ENCODE measurements at places on chromosomes 11 and 22.

DNA sequence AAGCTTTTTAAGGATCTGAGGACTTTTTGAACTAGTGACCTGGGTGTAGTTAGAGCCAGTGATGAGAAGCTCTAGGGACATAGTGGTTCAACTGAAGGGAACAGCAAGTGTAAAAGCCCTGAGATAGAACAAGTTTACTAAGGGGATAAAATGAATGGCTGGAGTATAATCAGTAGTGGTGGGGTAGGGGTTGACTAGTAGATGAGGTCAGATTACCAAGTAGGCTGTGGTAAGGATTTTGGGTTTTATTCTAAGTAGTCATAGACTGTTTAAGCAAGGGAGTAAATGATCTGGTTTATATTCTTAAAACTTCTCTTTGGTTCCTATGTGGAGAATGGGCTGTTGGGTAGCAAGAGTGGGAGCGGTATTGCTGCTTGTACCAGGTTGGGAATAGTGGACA lies 15.3 kb downstream of the TRIM44 start:
- no peak for DNase-seq

GRCh38 chr22:20904008-20904979 lies 12.9 kb upstream of the CRKL start:
- DNase-seq: no peak

GRCh38 chr11:1932105-1932480 lies 12.6 kb downstream of the TNNT3 start:
- no peak for DNase-seq

- no peak for DNase-seq
Observed at GRCh38 chr22:50506611-50507420, 686 bp downstream of the LMF2 start.

- DNase-seq: no peak
Observed at GRCh38 chr11:87141980-87142514, 104.3 kb downstream of the TMEM135 start.

DNA sequence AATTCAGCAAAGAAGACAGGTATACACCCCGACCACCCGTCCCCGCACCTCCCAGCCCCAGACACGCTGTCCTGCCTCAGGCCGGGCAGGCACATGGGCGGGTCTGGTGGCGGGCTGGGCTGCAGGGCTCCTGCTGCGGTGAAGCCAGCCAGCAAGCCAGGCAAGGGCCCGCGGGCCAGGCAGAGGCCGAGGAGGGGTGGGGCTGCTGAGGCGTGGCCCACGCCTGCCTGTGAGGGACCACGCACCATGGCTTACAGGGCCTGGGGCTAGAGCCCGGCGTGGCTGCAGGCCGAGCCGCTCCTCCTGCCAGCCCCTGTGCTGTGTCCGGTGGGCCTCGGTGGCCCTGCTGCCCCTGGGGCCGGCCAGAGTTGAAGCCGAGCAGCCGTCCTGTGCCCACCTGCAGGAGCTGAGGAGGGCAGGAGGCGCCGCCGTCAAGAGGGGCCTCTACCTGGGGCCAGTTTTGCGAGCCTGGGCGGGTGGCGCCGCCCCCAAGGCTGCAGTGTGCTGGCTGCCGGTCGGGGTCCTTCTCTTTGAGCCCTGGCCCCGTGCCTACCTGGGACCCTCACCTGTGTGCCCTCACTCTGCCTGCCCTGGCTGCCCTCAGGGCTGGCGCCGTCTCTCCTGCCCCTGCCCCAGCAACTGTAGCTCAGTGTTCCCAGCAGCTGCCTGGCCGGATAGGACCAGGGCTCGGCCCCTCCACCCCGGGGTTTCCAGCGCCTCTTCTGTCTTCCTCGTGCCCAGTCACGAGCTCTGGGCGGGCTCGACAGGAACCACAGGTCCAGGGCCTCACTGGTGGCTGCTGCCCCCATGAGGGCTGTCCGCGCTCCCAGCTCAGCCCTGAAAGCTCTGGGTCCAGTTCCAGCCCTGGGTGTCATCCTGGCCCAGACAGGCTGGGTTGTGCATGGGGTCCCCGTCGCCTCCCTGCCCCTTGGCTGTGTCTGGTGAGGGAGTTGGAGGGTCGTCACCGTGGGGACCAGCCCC lies 38.4 kb downstream of the MOB2 start:
- no peak for DNase-seq

DNA sequence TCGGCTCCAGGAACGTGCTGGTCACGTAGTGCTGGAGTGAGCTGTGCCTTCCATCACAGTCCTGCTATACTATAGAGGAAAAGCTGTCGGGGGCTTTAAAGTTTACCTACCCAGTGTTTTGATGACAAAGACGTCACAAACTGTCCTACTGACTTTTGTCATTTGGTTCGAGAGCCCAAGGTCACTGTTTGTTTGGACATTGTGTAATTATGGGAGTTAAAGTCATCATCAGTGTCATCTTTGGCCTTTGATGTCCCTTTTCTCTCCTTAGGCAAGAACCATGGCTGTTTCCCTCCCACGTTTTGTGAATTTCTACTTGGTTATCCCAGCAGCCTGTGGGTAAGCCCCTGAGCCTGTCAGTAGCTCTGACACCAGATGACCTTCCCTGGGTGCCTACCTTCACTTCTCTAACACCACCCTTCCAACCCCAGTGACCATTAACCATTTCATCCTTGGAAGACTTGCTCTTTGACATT lies 59.3 kb downstream of the SLC1A2 start:
- no peak for DNase-seq

GRCh38 chr11:74611369-74611861 lies 19.0 kb downstream of the POLD3 start:
- DNase-seq: no peak

DNA sequence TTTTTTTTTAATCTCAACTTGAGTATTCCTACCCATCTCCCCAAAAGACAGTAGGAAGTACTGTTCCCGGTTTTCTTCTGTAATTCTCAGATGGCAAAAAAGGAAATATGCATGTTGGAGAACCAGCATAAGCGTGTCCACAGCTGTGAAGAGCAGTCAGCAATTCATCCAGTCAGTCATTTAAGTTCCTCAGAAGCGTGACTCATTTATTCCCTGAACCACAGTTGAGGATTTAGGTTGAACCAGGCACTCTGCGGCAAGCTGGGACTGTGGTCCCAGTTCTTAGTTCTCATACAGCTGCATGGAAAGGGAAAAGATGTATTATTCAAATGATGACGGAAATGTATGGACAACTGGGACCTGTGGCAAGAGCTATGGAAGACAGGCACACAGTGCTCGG lies 61.0 kb upstream of the MYO18B start:
- DNase-seq: no peak

- DNase-seq: no peak
Observed at GRCh38 chr11:77039491-77040400, 5.5 kb downstream of the B3GNT6 start.

- no peak for DNase-seq
Observed at GRCh38 chr22:22667966-22668880, 23.8 kb downstream of the GGTLC2 start.

- DNase-seq: no peak
Observed at GRCh38 chr11:2825261-2825888, 60.2 kb downstream of the CDKN1C start.

- no peak for DNase-seq
Observed at GRCh38 chr11:115916608-115917007, 412.4 kb upstream of the CADM1 start.

DNA sequence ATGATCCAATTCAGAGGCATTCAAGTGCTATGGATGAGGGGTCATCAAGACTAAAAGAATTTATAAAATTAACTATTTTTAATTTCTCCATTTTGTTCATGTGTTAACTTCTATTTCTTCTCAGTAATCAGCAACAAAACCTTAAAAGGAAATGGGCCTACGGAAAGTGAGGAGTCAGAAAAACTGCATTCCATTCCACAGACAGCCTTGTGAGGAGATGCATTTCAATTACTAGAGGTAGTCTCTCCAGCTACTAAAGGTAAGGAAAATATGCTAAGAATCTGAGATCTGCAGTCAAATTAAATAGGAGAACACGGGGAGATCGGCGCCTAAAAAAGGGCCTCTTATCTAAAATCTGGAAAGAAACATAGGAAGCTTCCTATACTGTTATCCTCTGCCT lies 661.7 kb downstream of the DLG2 start:
- no peak for DNase-seq
